Dermis microvascular lymphatic vessel endothelial cell (primary cell): ENCODE measurements at places on chromosomes 3 and 15.

- no peak for DNase-seq
These were observed 143.4 kb upstream of the KBTBD8 start for GRCh38 chr3:66854601-66855151.

GRCh38 chr15:80758130-80758745, 20.9 kb upstream of the CEMIP start:
- DNase-seq = no peak

DNA sequence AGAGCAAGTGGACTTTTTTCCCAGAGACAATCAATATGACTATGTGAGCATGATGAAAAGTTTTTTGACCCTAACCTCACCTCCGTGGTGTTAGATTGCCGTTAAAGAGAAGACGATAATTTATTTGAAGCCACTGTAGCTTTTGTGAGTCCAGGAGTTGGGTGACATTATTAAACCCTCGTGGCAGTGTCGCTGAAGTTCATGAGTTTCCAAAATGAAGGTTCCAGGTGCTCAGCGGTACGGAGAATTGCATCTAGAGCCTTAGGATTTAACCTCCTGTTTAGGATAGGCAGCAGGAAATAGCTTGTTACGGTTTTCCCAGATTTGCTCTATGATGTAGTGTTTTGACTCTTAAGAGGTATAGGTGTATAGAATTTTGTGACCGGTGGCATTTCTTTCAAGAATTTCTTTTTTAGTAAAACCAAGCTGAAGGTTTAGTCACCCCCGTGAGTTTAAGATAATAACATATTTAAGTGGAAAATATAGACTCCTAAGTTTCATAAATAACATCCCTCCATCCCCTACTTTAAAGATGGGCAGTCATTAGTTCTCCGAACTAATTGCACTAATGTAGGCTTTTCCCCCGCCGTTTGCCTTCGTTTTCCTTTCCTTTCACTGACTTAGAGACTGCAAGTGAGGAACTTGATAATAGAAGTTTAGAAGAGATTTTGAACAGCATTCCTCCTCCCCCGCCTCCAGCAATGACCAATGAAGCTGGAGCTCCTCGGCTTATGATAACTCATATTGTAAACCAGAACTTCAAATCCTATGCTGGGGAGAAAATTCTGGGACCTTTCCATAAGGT, 2.0 kb downstream of the SMC4 start:
- DNase-seq = no peak

GRCh38 chr15:57150066-57150865, 226.0 kb upstream of the CGNL1 start:
- no peak for DNase-seq

- no peak for DNase-seq
These were observed 31.5 kb upstream of the PRSS50 start for GRCh38 chr3:46749129-46749528.

- no peak for DNase-seq
These were observed 330.8 kb upstream of the AGTR1 start for GRCh38 chr3:148366743-148367410.

GRCh38 chr15:87672309-87673288, 583.9 kb downstream of the NTRK3 start:
- DNase-seq = no peak

DNA sequence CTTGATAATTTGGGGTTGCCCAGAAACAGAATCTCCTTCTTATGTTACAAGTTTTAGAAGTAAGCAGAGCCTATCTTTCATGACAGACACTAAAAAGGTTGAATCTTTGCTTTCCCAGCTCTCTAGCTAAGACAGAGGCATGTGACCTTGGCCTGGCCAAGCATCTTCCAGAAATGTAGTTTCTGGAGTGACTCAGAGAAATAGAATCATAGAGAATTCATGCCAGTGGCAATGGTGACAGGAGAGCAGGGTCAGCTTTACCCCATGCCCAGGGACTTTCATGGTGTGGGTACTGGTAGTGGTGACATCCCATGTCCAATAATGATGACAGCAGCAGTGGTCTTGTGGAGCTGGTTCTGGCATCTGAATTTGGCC, 4.0 kb upstream of the PARP6 start:
- DNase-seq = no peak

GRCh38 chr3:126212620-126213378, 32.4 kb upstream of the ALDH1L1 start:
- DNase-seq = no peak

DNA sequence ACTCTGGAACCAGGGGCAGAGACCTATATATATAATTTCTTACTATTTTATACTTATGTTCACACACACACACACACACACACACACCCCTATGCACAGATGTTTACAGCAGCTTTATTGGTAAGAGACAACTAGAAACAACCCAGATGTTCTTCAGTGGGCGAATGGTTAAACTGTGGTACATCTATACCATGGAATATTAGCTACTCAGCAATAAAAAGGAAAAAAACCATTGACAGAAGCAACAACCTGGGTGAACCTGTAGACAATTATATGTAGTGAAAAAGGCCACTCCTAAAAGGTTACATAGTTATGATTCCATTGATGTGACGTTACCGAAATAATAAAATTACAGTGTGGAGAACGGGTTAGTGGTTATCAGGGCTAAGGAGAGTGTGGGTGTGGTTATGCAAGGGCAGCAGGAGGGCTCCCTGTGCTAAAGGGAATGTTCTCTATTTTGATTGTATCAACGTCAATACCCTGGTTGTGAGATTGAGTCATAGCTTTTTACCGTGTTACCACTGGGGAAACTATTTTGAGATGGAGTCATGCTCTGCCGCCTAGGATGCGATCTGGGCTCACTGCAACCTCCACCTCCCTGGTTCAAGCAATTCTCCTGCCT, 85.5 kb downstream of the FLNB start:
- DNase-seq = no peak

GRCh38 chr3:151011427-151011826, 38.9 kb upstream of the CLRN1 start:
- DNase-seq = no peak

- no peak for DNase-seq
These were observed 670.6 kb downstream of the PLOD2 start for GRCh38 chr3:145490088-145491048.

- DNase-seq = no peak
These were observed 15.8 kb downstream of the ILDR1 start for GRCh38 chr3:122006267-122006666.

DNA sequence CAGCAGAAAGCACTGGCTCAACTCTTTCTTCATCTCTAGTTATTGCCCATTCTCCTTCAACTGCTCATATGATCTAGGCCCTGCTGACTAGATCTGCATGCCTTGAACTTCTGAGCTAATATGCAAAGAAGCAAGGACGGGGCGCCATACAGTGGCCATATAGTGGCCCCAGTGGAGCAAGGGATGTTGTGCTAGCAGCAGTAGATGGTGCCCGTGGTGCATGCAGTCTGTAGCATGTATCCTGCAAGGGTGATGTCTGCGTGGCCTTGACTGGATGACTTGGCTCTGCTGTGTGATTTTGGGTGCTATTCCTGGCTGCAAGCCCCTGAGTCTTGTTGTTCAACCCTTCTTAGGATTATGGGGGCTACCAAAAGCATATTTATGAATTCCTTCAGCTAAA, 12.2 kb upstream of the NMD3 start:
- DNase-seq = no peak

- DNase-seq = no peak
These were observed 57.3 kb downstream of the NMNAT3 start for GRCh38 chr3:139620438-139620837.

DNA sequence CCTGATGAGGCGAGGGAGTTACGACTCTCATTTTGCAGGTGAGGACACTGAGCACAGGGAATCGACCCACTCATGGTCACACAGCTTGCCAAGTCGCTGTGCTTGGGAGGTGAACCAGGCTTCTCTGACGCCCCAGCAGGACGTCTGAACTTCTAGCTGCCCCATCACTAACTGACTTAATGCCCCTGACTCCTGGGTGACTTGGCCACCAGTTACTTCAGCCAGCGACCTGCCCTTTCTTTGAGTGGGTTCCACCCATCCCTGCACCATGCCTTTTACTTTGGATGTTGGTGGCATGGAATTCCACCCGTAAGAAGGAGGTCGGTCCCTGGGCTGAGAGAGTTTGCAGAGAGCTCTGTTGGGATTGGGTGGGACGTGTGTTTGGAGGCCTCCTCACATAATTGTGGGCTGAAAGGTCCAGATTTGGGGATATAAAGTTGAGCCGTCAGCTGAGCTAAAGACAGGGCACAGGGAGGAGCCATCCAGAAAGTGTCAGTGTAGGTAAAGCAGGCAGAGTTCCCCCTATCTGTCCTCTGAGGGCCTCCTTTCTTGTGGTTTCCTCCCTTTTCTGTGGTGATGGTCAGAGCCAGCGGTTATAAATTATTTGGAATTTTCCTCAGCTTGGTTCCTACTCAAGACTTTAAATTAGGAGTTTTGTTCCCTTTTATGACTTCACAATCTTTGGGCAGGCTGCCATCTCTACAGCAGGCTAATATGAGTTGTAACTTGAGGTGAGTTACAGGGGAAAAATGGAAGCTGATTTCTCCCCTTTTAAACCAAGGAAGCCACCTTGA, 55.0 kb downstream of the FLNB start:
- DNase-seq = no peak
